ENCODE measurements at places on chromosomes 13 and 19.

DNA sequence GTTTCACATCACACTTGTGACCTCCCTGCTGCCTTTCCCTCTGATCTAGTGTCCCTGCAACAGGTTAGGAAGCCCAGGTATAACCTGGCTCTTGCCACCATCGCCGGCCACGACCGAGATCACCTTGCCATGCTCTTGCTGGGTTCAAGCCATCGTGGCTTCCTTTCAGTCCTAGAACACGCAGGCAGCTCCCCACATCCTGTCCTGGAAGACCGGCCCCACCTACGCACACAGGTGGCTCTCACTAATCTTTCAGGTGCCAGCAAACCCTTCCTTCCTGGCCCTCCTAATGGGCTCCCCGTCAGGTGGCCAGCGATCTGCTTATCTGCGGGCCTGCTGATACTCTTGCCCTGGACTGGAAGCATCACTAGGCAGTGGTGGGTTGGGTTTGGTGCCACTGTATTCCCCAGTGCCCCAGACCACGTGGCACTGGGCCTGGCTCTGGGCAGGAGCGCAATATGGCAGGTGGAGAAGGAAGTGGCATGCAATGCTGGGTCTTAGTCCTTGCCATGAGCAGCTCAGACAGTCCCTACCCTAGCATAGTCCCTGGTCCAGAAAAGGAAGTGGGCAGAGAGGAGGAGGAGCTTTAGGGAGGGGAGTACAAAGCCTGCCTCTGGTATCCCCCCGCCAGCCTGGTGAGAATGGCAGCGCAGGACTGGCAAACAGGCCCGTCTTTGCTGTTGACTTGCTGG, 11.8 kb downstream of the PPP1R37 start:
- DNase-seq: no peak

GRCh38 chr13:102651392-102651791, 43.5 kb downstream of the METTL21C start:
- DNase-seq: no peak

DNA sequence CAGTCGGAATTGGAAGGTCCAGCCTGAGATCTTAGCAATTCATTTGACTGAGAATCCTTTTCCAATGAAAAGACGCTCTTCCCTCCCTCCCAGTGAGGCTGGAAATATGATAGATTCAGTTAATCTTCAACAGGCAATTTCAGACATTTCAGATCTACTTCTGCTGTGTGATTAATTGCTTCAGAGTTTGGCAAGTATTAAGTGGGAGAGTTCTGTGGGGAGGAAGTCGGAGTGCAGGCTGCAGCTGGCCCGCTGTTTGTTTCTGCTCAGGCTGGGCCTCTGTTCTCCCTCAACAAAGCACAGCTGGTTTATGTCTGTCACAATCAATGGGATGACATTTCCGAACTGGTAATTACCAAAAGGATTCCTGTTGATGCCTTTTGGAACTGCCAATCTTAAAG, 178.2 kb downstream of the NDFIP2 start:
- DNase-seq: peak; percentile 66

DNA sequence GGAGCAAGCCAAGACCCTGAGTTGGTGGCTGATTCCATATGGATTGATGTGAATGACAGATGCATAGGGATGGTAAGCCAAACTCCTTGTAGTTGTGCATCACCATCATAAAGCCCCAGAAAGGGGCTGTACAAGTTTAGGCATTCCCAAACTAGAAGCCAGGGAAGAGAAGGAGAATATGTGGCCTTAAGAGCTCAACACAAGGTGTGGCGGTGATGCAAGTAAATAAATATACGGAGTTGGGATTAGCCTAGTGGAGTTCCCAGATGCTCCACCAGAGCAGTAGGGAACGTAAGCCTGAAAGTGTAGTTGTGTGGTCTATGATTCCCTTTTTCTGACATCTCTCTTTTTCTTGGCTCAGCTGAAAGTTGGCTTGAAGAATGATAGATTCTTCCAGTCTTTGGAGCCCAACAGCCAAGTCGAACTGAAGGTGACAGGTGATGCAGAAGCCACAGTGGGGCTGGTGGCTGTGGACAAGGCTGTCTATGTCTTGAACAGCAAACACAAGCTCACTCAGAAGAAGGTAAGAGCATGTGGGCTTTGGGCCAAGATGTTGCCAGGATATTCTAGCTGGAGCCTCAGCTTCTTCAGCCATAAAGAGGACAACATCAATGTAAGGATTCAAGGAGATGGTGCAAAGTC, 30.1 kb downstream of the RDH8 start:
- DNase-seq: no peak

DNA sequence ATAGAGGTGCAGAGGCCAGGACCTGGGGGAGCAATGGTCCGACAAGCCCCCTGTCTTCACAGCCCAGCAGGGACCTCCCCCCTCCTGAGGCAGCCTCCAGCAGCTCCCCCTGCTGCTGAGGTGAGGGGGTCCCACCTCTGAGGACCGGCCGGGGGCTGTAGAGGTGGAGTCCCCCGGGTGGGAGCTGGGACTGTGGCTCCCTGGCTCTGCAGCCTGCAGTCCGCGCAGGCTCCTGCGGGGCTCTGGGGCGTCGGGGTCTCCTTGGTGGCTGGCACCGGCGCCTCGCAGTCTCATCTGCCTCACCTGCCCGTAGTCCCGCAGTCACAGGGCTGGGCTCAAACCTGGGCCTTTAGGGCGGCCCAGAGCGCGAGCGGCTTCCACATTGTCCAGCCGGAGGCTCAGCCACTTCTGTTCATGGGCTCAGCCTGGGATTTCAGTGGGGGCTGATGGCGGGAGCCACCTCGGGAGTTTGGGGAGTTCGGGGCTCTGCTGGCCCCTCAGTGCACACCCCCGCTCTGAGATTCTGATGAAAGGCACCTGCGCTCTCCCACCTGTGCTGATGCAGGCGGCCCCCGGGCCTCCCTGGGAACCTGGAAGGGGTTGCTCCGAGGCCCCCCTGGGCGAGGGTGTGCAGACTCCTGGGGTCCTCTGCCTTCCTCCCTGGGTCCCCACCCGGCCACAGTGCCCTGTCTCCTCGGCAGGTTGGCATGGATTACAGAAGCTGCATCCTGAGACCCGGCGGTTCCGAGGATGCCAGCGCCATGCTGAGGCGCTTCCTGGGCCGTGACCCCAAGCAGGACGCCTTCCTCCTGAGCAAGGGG, 7.0 kb upstream of the ZNF554 start:
- no peak for DNase-seq

GRCh38 chr19:4650159-4650558, 10.8 kb downstream of the TNFAIP8L1 start:
- DNase-seq: no peak

DNA sequence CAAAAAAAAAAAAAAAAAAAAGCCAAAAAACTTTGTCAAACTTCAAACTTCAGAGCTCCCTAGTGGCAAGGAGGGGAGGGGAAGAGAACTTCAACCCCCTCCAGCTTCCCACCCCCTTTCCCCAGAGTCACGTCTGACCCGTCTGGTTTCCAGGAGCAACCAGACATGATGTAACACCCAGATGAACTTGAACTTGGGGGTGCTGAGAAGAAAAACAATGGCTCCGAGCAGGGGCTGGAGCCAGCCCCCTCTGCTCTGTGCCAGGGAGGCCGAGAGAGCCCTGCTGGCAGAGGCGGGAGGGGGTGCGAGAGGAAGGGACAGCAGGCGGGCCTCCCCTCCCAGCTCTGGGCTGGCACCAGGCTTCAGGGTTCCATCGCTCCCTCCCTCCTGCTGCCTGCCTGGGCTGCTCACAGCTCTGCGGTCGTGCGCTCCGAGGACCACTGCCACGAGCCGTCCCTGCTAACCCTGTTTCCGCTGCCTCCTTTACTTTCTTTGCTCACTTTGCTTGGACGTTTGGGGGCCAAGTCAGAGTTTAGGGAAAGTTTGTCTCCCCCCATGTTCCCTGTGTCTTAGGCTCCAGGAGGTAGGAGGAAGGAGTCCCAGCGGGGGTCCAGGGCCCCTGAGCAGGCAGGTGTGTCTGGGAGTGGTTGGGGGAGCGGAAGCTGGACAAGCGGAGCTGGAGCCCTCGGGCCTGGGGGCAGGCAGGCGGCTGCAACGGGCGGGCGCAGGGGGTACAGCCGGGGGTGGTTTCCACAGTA, 11.1 kb downstream of the LYL1 start:
- no peak for DNase-seq

- no peak for DNase-seq
Measured at GRCh38 chr13:91701975-91702374, 303.6 kb downstream of the GPC5 start.

DNA sequence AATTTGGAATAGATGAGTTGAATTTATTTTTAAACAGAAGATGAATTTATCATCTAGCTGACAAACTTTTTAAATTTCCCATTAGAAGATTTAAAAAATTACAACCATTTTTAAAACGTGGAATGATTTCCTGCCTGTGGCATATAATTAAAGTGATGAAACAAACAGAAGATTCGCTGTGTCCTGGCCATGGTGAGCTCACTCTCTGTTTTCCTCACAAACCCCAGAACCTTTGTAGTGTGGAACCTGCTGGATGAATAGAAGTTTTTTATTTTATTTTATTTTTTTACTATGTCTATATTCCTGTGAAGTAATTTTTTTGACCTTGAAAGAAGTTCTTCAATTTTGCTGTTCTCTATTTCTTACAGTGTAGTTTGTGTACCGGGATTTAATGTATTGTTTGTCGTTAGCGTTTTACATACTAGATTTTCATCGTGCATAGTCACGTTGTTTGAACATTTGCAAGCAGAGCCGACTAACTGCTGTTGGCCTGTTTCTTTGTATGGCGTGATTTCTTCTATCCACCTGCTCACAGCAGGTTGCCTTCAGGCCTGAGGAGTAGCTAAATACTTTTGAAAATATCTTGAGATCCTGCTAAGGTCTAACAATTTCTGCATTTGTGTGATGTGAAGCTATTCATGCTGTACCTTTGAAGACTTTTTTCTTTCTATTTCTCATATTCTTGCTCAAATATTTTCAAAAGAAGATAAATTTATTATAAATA, 149.2 kb downstream of the GGACT start:
- peak; percentile 86 for DNase-seq

- DNase-seq: no peak
Measured at GRCh38 chr19:11612816-11613511, 15.7 kb downstream of the ZNF627 start.

GRCh38 chr19:54253331-54254194, 3.5 kb downstream of the LILRB5 start:
- no peak for DNase-seq

- no peak for DNase-seq
Measured at GRCh38 chr13:111640476-111640875, 320.0 kb downstream of the TEX29 start.

GRCh38 chr13:22925881-22926747, 254.7 kb upstream of the SGCG start:
- DNase-seq: no peak

DNA sequence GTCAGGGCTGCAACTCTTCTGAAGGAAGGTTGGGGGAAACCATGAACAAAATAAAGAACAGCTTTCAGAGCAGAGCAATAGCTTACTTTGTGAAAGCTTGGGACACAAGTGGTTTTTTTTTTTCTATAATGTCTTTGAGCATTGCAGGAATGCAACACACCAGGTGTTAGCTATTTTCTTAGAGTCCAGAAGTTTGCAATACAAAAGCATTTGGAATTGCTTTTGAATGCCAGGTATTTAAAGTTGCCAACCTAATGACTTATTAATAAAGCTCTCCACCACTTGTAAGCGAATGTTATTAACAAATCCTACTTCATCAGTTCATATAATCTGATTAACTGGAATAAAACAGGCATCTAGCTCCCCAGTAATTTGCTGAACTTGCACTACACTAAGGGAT, 172.6 kb downstream of the NUFIP1 start:
- DNase-seq: no peak

DNA sequence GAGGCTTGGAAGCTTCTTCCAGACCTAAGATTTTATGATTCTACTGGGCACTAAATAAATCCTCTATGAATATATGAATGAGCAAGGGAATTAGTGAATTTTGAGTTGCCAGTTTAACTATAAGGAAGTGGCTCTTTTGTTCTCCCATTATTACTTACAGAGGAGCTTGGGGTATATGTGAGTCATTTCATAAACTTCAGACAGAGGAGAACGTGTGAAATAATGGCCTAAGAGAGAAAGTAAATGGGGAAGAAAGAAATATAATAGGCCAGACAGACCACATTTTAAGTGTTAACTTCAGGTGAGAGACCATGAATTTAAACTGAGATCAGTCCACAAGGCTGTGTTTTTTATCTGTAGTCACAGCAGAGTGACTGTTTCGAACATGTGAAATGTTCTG, 570.9 kb downstream of the GPC6 start:
- DNase-seq: no peak

DNA sequence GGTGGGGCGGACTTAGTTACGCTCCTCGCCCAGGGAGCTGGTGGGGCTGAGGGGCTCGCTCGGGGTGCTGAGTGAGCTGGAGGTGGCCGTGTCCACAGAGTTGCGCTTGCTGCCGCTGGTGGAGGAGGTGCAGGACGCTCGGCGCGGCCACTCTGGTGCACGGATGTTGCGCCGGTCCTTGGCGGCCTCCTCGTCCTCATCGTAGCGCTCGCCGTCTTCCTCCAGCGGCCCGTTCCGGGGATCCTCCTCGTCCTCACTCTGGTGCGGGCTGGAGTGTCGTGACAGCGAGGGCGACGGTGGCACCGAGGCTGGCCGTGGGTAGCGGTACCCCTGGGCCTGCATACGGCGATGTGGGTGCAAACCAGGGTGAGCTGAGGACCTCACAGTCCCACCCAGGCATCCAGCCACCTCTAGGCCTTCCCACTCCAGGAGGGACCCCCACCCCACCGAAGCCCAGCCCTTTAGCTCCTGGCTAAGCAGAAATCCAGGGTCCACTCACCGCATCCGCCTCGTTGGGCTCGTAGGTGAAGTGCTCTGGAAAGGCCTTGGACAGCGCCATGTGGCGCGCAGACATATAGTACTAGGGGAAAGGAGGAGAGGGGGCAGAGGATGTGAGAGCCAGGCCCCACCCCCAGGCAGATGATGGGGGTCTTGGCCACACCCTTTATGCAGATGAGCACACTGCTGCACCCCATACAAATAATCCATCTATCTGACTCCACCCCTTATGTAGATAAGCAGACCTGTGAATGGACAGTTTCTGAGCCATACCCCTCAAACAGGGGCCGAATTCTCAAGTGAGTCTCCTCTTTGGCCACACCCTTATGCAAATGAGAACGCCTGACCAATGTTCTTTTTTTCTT, 4.4 kb downstream of the FTL start:
- no peak for DNase-seq

DNA sequence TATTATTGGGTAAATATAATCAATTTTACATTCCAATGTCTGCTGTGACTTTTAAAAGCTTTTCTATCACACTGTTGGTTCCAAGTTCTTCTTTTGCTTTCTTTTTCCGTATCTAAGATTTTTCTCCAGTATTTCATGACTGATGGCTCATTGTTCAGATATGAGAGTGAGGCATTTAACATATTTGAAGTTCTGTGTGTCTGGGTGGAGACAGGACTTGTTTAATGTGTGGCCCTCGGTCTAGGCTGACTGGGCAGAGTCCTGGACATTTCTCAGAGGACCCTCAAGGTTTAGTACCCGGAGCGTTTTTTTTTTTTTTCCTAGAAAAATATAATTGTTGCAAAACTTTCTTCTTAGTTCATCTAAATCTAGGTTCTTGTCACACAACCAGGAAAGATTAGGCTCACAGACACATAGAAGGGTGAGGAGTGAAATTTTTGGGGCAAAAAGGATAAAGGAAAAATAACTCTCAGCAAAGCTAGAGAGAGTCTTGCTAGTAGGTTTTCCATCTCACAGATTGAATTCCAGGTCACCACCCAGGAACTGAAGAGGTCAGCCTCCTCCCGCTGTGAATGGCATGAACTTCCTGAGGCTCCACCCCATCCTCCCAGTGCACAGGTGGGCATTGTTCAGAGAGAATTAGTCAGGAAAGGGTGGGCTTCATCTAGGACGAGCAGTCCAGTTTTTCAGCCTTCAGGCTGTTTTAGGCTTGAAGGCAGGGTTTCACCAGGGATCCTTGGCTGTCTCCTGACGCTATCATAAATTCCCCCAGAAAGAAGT, 1002.4 kb upstream of the PCDH9 start:
- no peak for DNase-seq

- no peak for DNase-seq
Measured at GRCh38 chr13:45385320-45385719, 32.9 kb downstream of the SLC25A30 start.
